ENCODE measurements at places on chromosomes 16 and 17.

DNA sequence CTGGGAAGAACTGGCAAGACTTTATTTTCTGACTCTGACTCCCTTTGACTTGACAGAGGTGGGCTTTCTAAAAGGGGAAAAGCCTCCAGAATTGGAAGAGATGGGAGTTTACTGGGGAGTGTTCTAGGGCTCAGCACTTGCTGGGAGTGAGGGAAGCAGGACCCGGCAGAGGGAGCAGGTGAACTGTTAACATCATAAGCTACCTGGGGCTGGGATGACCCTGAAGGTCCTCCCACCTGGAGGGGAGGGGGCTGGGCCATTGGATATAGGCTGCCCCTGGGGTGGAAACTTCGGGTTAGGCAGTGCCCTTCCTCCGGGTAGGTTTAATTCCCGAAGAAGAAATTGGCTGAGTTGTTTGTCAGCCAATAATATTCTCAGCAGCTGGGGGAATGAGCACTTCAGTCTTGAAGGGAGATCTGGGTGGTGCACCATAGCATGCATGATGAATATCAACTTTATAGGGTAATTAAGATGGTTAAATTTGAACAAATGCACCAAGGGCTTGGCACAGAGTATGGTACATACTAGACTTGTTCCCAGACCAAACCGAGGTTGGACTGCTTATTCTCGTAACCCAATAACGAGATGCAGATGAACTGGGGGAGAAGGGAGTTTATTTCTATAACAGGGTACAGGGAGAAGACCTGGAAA lies 337.0 kb downstream of the HAPSTR1 start:
- no peak for DNase-seq

DNA sequence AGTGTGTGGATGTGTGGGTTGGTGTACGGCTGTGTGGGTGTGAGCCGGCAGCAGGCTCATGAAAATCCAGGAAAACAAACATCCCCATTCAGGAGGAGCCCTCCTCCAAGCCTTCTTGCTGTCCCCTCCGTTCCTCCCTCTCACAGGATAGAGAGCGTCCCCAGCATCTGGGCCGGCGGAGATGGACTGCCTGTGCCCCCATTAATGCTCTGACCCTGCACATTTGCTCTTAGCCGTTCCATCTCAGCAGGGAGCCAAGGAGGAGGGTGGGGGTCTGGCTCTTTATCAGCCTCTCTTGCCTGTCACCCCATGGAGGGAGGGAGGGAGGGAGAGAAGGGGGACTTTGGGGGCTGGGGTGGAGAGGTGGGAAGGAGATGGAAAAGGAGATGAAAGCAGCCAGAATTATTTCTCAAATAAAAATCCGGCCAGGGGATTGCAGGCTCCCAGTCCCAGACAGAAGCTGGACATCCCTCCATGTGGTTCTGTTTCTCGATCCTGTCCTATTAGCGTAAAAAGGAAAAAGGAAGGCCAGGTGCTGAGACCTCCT lies 240.0 kb upstream of the ZFHX3 start:
- no peak for DNase-seq

DNA sequence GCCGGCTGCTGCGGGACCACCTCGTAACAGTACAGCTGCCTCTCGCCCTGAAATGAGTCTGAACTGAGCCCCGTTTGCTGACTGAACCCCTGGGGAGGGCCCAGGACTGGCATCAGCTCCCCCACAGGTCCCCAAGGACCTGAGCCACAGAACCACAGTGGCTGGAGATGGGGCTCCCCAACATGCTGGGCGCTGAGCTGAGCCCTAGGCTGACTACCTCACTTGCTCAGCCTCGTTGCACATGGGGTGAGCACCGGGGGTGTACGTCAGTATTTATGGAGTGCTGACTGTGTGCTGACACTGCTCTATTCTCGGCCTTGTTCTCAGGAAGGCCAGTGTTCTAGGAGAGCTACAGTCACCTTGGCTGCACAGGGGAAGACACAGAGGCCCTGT lies 6.6 kb upstream of the VASN start:
- DNase-seq = no peak

DNA sequence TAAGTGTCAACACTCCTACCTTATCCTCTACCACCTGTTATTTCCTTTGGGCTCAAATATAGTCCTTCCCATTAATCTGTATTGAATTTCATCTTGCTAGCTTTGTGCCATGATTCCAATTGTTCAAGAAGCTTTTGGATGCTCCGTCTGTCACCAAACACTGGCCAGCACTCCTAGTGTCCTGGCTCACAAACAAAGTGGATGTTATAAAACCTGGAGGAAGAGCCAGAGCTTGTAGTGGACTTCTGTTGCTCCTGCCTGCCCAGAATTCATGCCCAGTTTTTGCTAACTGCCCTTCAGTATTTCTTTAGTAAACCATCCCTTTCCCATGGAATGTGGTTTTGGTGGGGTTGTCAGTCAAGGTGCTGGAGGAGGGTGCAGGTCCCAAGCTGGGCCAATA lies 77.2 kb upstream of the HS3ST2 start:
- no peak for DNase-seq

GRCh38 chr17:77354670-77355455 lies 214.1 kb downstream of the SEC14L1 start:
- no peak for DNase-seq
